ENCODE measurements at places on chromosomes 1 and 21. TPM values are rescaled to one million over a fixed set of nuclear protein-coding genes. Genes with fewer than 3 reads are reported as not detected.

HES4 gene
- total RNA-seq, result 4.3 TPM

TARDBP gene
- total RNA-seq, result 155 TPM

PLA2G5 gene
- not detected for total RNA-seq

ALX3 gene
- total RNA-seq, result not detected

EFCAB14 gene
- 63.7 TPM for total RNA-seq

C8B gene
- total RNA-seq, result not detected

LYPD8 gene
- not detected for total RNA-seq

TTC39A gene
- 0.25 TPM for total RNA-seq

TNFSF4 gene
- total RNA-seq, result 0.75 TPM

OR10Z1 gene
- total RNA-seq, result not detected

PTPN7 gene
- not detected for total RNA-seq

MUL1 gene
- total RNA-seq, result 31.3 TPM

TMOD4 gene
- total RNA-seq, result 0.65 TPM

PRELP gene
- total RNA-seq, result 0.07 TPM

SLC45A3 gene
- total RNA-seq, result 5.1 TPM

All from foreskin keratinocyte (primary cell).